GF-D8 (cell line): ENCODE measurements at places on chromosomes 6 and 20.
A peak's percentile ranks its signal among the peaks of the same experiment; 100 is the strongest.

DNA sequence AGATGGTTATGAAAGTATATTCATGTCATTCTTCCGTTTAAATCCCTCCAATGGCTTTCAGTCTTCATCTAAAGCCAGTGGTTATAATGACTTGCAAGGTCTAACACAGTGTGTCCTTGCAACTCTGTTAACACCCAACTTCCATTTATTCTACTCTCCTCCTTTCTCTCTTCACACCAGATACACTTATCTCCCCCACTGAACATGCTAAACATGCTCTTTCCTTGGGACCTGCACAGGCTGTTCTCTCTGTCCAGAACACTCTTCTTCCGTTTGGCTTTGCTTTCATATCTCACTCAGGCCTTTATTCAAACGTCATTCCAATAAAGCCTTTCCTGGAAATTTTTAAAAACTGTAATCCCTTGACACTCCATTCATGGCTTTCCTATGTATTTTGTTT, 91.5 kb downstream of the EPHA7 start:
- no peak for DNase-seq

GRCh38 chr20:42260184-42260583, 642.0 kb upstream of the CHD6 start:
- DNase-seq, result no peak

- DNase-seq, result no peak
These were observed 173.9 kb upstream of the PMEPA1 start for GRCh38 chr20:57883761-57884160.

DNA sequence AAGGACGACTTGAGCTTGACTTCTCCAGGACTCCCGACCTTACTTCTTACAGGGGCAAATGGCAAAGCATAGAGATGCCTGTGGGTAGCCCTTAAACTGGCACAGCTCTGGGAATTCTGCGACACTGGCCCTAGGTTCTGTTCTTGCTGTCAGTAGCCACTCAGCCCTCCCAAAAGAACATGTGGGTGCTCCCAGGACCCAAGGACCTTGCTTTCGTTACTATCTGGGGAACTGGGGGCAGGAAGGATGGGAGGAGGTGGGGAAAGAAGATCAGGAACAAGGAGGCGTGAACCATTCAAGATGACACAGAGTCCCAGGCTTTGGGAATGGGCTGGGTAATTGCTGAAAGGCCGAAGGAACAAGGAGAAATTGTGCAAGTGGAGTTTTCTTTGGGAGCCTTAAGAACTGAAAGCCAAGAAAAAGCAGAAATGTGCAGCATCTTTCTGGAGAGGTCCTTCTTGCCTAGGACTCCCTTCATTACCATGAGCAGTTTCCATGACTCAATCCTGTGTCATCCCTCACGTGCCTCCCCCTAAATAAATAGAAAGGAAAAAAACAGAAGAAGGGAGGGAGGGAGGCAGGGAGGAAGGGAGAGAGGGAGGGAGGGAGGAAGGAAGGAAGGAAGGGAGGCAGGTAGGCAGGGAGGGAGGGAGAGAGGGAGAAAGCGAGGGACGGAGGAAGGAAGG, 284.6 kb upstream of the FOXQ1 start:
- DNase-seq, result no peak

DNA sequence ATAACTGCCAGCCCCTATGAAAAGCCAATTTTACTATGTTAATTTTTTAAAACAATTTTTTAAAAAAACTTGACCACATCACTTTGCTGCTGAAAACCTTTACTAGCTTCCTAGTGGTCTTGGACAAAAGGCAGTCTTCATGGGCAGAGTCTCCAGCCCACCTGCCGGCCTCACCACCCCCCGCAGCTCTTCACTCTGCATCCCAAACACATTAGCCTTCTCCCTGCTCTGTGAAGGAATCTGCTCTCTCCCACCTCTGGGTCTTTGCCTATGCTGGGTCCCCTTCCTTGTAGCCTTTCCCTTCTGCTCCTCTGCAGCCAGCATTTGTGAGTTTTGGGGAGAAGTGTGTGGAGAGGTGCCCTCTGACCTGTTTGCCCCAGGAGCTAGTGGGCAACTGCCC, 170.7 kb upstream of the MLN start:
- no peak for DNase-seq

DNA sequence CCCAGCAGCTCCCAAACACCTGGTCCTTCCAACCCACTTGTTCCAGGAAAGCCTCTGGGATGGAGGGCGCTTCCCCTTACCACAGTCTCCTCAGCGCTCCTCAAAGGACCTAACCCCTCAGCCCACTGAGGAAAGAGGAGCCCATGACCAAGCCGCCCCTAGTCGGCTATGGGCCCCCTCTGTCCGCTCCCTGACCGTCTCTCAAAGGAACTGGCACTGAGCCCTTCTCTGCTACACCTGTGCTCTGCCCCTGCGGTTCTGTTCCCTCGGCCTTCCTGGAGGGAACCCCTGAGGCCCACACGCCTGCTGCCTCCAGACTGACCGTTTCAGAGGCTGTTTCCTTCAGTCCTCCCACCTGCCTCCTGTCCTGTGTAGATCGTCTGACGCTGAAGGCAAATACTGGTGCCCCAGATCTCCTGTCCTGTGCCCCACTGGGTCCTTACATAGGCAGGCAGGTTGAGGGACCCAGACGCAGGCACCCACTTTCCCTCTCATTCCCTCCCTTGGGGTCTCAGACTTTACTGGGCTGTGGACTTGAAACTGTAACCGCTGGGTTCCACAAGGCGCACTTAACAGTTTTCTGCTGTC, 1.9 kb upstream of the SLC4A11 start:
- no peak for DNase-seq

DNA sequence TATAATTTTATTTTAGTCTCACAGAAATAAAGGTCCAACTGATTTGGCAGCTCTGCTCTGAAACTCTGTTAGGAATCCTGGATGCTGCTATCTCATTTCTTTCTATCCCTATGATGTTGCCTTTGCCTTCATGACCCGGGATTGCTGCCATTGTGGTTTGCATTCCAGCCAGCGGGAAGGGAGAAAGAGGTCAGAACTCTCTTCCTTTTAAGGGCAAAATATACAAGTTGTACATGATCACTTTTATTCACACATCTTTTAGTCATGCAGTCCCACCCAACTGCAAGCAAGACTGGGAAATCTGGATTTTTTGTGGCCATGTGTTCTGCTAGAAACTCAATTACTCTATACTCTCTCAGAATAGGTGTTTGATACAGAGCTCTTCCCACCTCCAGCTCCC, 263.1 kb upstream of the ZFP64 start:
- DNase-seq, result no peak

GRCh38 chr6:5146398-5146797, 61.3 kb downstream of the PPP1R3G start:
- DNase-seq, result no peak

DNA sequence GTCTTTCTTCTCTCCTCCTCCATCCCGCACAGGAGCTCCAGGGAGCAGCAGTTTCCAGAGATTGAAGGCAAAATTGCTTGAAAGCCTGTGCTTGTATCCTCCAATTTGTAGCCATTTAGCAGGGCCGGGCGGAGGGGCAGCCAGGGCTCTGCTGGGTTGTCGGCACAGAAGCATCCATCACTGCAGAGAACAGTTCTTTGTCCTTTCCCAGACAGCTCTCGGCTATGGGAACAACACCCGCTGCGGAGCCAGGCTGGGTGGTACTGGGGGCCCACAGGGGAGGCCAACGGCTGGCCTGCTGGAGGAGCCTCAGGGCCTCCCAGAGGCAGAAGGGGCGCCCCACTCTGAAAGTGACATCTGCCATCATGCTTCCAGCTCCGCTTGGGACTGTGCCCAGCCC, 7.8 kb downstream of the HRH3 start:
- no peak for DNase-seq

DNA sequence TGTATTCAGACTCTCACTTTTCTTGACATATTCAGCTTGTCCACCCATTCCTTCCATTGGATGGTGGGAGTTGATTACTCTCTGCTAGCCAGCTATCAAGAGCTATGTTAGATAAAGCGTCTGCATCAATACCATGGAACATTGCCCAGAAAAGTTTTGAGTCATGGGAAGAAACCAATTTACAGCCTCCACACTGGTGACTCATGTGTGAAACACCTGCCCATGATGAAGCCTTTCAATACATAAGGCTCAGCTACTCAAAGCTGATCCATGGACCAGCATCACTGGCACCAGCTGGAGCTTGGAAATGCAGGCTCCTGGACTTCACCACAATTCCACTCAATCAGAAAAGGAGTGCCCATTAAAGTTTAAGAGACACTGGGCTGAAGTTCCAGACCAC, 16.1 kb downstream of the PLA2G7 start:
- no peak for DNase-seq

DNA sequence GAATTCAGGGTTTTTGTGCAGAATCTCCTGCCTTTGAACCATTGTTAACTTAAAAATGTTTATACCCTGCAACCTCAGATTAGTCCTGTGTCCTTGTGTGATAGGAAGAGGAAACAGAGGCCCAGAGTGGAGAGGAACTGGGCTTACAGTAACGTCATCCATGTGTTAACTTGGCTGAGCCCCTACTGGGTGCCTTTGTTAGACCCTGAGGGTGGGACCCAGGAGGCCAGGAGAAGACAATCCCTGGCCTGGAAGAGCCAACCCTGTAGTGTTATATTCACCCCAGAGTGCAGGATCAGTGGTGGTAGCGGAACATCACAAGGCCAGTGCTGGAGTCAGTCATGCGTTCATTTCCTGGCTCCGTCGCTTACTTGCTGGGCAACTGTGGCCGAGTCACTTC, 10.6 kb downstream of the MYLK2 start:
- no peak for DNase-seq

DNA sequence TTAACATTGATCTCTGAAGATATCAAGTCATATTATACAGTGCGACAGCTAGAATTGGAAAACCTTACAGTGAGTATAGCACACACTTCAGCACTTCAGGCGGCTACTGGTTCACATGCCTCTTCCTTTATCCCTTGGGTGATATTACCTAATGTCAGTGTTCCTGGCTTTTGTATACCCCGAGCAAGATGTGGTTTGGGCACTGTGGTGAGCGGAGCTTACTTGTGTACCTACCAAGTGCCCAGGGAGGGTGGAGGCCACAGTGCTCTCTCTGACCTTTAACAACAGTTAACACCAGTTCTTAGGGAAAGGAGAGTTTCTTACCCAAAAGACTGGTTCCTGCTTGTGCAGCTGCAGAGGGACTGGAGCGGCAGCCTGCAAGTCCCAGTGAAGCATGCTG, 64.4 kb downstream of the PTPN1 start:
- DNase-seq, result no peak

DNA sequence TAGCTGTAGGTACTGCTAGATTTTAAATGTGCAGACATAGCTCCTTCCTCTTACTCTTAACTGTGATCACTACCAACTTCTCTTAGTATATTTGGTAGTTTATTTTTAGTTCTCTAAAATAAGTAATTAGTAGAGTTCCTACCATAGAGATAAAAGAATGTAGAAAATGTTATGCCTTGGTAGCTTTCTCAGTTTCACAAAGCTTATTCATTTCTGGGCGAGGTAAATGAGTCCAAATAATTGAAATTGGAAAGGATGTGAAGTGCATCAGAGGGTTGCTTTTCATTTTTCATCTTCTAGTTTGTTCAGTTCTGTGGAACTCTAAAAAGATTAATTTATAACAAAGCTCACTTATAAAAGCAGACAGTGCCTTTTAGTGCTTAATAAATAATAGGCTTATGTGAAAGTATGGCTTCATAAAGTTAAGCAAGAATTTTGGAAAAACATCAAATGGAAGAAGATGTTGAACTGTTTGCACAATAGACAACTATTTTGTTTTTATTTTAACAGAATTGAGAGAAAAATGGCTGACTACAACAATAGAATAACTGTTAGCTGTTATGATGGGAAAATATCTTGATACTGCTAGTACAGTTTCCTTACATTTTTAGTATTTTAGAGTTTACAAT, 303.7 kb downstream of the UTRN start:
- no peak for DNase-seq

GRCh38 chr6:11700118-11700718, 78.4 kb downstream of the ADTRP start:
- no peak for DNase-seq

GRCh38 chr6:79170431-79170830, 64.1 kb downstream of the HMGN3 start:
- no peak for DNase-seq

GRCh38 chr6:52301326-52301725, 16.8 kb upstream of the MCM3 start:
- DNase-seq, result no peak

DNA sequence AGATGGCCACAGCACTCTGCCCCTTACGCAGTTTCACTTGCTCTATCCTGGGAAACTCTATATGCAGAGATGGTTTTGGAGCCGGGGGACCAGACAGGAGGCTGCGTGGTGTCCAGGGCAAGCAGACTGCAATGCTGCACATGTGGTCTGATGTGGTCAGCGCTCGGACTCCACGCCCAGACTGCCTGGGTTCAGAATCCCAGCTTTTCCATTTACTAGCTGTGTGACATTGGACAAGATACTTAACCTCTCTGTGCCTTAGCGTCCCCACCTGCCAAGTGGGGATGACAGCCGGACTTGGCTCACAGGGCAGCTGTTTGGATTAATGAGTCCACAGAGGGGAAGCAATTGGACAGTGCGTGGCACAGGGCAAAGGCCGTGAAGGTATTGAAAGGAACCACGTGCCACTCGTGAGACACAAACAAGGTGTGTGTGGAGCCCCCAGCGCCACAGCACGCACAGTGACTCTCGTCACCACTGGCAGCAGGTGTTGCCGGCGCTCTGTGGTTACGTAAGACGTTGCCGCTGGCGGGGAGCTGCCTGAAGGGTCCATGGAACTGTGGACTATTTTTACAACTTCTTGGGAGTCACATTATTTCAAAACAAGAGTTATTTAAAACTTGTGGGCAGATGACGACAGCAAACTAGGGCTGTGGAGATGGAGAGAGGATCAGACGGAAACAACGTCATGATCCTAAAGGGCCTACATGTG, 201.4 kb downstream of the PREX1 start:
- DNase-seq, result peak; percentile 89

GRCh38 chr6:129707028-129707427, 2.9 kb downstream of the ARHGAP18 start:
- no peak for DNase-seq

- no peak for DNase-seq
These were observed 6.5 kb downstream of the ELOVL5 start for GRCh38 chr6:53342217-53342616.

DNA sequence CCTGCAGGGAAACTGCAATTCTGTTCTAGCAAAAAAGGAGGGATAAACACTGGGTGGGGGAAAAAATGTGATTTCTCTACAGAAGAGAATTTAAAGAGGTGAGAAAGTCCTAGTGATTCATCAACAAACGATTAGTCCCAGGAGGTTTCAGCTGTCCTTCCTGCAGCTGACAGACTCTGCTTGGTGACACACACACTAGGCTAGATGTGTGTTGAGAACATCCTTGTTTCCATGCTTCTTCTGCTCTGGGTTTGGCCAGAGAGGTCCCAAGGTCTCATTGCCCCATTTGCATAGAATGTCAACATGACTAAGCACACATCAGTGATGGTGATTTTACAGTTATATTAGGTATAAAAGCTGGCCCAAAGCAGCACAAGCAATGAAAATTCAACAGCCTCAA, 258.3 kb downstream of the NFATC2 start:
- no peak for DNase-seq

GRCh38 chr20:49766979-49767521, 45.6 kb upstream of the SLC9A8 start:
- no peak for DNase-seq

DNA sequence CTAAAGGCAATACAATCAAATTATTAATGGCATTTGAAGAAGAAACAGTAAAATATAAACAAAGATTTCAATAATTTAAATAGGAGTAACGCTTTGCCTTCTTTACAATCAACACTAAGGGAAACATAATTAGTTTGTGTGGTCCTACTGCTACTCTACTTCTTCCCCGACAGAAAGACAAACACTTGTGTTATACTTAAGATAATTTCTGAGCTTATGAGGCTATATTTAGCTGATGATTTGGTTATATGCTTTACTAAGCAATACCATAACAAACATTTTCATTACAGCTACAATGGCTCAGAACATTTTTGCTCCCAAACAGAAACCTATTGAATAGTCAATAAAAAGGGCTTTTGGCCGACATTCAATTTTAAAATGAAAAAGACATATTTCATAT, 1217.2 kb upstream of the GJE1 start:
- no peak for DNase-seq
